ENCODE measurements at places on chromosomes 3 and 15. TPM values are rescaled to one million over a fixed set of nuclear protein-coding genes. Genes with fewer than 3 reads are reported as not detected.

GRCh38 chr15:66287461-66288057 lies 5.8 kb upstream of the DIS3L start:
- DNase-seq, result no peak

PPM1M gene
- 101 TPM for total RNA-seq

DNA sequence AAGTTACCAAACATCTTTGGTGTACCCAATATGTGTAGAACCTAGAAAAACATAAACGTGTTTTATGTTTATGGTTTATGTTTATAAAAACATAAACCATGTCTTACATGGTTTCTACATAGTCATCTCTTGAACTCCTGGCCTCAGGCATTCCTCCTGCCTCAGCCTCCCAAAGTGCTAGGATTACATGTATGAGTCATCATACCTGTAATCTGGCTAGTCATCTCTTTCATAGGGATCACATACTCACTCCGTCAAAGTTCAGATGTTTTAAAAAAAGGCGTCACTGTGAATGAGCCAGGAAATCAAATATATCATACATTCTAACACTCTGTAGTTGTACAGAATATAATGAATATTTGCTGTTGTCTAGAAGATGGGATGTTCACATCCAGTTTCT lies 178.6 kb downstream of the CPNE4 start:
- DNase-seq, result no peak

LINGO1 gene
- total RNA-seq, result not detected

DNA sequence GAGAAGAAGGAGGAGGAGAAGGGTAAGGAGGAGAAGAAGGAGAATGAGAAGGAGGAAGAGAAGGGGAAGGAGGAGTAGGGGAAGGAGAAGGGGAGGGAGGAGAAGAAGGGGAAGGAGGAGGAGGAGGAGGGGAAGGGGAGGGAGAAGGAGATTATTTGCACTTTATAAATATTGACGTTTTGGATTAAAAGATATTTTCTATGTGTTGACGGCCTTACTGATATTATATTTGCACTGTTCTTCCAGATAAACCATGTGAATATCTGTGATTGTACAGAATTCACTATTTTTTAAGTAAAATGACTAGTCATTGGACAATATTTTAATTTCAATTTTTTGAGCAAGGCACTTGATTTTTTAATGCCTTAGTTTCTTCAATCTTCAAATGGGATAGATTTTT lies 310.5 kb upstream of the DNAJC19 start:
- no peak for DNase-seq

PAQR5 gene
- total RNA-seq, result not detected

DNA sequence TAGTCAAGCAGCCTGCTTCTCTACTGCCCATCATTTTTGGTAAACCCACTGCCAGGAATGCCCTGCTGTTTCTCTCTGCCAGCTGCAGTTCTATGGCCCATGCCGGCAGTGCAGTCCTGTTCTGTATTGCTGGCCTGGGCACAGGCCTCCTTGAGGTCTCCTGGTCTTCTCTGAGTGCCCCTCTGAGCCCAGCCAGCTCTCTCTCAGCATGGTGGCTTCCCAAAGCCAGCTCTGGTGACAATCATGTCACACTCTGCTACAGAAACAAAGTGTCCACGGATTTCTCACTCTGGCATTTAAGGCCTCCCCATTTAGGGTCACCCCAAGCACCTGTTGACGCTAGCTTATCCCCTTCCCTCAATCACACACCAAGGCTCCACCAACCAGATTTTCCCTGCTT lies 24.5 kb downstream of the SRPRB start:
- DNase-seq, result no peak

DNA sequence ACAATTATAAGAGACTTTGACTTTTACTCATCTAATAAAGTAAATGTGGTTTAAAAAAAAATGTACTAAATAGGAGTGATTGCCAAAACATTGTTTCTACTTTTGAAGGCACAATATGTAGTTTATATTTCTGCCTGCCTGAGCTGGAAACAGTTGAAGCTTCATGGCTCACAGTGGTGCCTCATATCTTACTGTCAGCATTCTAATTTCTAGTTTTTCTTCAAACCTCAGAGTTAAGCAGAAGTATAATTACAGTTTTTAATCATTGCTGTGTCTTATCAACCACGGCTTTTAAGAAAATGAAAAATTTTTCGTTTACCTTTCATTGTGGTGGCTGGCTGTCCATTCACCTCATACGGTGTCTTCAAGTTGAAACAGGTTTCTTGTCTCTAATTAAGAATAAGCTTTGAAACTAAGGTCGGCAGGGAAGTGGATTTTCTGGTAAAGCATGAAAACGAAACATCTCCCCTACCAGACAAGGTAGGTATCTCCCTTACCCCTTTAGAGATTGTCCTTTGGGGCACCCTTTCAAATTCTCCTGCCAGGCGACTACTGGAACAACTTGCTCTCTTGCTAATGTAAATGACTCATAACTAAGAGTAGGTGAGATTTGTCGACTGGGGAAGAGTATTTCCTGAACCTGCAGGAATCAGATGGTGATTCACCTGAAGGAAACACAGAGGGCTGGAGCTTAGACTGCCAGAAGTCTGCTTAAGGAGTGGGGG lies at the start of gene GPR87:
TSS of gene GPR87 (minus strand) at position 554 of the 725 bp plus-strand sequence. CDS start 16,720 bp downstream, outside the sequence.
- DNase-seq, result no peak

GRCh38 chr3:187040516-187041361 lies 98.6 kb downstream of the RPL39L start:
- no peak for DNase-seq

VIPR1 gene
- 26.9 TPM for total RNA-seq

DNA sequence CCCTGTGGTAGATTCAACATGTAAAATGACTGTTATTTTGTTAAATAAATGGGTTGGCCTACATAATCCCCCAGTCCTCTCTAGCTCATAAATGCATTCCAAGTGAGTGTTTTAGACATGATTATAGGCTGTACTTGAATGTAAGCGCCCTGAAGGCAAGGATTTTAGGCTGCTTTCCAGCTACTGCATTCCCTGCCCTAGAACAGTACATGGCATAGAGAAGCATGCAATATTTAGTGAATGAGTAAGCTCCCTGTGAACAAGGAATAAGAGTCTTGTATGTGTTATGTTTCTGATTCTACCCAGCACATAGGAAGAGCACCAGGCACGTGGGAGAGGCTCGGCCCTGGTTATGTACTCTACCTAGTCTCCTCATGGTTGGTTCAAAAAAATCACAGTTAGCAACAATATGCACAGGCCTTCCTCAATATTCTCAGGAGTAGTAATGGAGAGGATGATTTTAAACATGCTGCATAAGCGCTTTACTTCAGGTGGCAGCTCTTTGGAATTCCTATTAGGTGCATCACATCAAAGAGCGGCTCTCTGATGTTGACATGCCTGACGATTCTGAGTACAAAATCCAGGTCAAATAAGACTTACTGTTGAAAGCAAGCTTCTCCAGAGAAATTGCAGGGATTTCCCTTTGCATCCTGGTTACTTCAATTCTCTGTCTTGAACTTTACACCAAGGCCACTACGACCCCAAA lies 456.6 kb downstream of the MAGI1 start:
- no peak for DNase-seq

DNA sequence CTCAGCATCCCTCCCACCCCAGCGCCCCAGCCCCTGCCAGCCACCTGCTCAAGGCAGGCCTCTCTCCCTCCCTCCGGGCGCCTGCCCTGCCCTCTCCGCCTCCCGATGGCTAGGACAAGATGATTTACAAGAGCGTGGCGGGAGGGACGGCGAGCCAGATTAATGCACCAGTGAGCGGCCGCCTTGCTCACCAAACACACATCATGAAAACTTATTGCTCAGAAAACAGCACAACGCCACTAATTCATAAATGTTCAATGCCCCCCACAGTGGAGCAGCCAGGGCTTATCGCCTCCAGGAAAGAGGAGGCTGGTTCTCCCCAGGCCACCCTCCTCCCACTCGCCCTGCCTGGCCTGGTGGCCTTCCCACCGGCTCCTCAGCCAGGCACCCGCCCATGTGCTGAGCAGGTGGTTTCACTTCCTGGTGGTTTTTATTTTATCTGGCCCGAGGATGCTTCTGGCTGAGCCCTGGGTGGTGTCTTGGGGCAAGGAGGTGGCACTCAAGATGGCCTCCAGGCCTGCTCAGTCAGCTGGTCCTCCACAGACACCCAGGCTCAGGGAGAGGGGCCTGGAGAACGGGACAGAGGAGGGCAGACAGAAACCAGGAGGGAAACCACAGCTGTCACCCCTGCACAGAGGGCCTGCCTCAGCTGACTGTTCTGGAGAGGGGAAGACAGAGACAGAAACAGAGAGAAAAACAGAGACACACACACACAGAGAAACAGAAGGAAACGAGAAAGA lies 284.9 kb downstream of the UACA start:
- no peak for DNase-seq

NAALADL2 gene
- total RNA-seq, result not detected

SLC28A2 gene
- total RNA-seq, result not detected

SLC4A7 gene
- 49.5 TPM for total RNA-seq

DNA sequence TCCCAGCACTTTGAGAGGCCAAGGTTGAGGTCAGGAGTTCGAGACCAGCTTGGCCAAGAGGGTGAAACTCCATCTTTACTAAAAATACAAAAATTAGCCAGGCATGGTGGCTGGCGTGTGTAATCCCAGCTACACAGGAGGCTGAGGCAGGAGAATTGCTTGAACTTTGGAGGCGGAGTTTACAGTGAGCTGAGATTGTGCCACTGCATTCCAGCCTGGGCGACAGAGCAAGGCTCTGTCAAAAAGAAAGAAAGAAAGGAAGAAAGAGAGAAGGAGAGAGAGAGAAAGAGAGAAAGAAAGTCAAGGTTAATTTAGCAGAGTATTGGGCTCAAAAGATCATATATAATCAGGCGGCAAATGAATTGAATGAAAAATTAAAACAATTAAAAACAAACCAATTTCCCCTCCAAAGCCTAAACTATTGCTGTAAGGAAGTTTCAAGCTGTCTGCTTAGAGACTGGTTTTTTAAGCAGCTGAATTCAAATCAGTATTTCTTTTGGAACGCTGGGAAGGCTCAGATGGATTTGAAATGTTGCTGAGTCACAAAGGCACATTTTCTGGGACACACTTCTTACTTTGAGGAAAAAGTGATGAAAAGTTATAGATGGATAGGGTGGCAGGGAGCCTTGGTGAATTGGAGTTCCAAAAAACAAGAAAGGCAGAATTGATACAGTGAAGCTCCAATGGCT lies 81.3 kb upstream of the BHLHE40 start:
- no peak for DNase-seq

DNA sequence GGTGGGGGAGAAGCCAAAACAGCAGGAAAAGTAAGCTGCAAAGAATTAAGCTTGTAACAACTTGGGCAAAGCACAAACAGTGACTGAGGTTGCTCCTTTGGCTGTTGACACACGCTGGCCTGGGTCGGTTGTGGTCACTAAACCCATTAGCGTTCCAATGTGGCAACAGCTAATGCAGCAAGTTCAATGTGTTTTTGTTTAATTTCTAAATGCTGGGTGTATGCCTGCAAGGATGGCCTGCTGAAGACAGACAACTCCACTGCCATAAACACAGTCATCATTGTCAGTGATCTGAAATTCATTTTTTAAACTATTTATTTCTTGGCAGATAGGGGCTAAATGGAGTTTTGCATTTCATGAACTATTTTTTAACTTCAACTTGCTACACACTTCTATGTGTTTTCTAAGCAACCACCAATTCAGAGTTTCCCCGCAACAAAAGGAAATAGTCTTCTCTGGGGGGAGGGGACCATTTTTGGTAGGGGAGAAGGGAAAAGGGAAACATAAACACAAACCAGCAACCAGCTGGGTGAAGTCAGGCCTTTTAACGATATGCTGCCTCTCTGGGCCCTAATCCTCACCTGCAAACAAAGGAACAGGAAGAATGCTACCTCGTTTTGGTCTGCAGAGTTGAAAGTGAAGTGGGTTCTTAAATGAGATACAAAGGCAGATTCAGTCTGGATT lies 34.8 kb upstream of the WNT5A start:
- DNase-seq, result no peak

DNA sequence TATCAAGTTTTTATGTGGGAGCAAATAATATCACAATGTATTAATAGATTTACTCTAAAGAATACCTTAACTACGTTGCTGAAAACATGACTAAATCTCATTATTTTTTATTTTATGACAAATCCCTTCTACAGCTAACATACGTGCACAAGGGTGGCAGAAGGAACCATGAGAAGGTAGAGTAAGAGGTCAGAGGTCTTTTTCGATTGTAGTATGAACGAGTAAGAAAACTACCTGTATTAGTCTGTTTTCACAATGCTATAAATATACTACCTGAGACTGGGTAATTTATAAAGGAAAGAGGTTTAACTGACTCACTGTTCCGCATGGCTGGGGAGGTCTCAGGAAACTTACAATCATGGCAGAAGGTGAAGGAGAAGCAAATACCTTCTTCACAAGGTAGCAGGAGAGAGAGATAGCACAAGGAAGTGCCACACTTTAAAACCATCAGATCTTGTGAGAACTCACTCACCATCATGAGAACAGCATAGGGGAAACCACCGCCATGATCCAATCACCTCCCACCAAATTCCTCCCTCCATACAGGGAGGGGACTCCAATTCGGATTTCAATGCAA lies 95.3 kb downstream of the SUCLG2 start:
- DNase-seq, result no peak

GRCh38 chr3:25783661-25784512 lies 644 bp upstream of the NGLY1 start:
- DNase-seq, result no peak

IMPG2 gene
- 0.62 TPM for total RNA-seq

GRCh38 chr15:52137432-52138357 lies 25.1 kb upstream of the BCL2L10 start:
- DNase-seq, result no peak

DNA sequence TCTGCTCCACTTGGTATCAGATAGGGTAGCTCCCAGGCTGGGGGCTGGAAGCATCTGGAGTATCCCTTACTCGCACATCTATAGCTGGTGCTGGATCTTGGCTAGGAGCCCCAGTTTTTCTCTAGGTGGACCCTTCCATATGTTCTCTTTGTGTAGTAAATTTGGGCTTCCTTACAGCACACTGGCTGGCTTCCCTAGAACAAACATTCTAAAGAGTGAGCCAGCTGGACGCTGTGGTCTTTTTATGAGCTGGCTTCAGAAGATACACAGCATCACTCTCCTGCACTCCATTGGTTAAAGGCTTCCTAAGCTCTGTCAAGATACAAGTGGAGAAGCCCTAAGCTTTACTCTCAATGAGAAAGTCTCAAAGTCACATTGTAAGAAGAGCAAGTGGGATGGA lies 322.1 kb downstream of the WDR72 start:
- DNase-seq, result no peak

- no peak for DNase-seq
These were observed 476.0 kb upstream of the TBL1XR1 start for GRCh38 chr3:177673112-177673914.

CRYGS gene
- total RNA-seq, result 6.7 TPM

DNA sequence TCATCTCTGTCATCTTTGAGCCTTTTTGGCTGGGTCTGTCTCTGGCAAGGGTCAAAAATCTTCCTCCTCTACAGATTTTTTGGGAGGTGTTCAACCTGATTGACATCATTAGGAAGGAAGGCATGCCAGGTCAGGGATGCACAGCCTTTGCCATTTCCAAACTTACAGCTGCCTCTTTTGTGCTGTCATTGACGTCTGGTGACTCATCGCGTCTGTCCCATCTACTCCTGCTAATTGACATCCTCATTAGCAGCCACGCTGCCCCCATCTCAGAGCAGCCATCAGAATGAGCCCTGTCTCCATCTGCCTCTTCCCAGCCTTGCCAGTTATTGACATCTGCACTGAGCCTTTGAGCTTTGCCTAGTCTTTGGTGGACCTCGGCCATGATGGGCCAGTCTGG lies 53.0 kb downstream of the PDIA5 start:
- DNase-seq, result no peak

PLXNA1 gene
- total RNA-seq, result 5.7 TPM

CD200R1L gene
- not detected for total RNA-seq

- DNase-seq, result no peak
These were observed 189.6 kb downstream of the XXYLT1 start for GRCh38 chr3:195081242-195081963.

GRCh38 chr15:79953951-79954444 lies 17.0 kb downstream of the BCL2A1 start:
- no peak for DNase-seq

INKA1 gene
- total RNA-seq, result 2.3 TPM
